Activated B cell treated with CpG ODN at 0.5 μM for 24 hours (primary cell): ENCODE measurements at places on chromosomes 1 and 21. TPM values are rescaled to one million over a fixed set of nuclear protein-coding genes. Genes with fewer than 3 reads are reported as not detected.
A peak's percentile ranks its signal among the peaks of the same experiment; 100 is the strongest.

DNA sequence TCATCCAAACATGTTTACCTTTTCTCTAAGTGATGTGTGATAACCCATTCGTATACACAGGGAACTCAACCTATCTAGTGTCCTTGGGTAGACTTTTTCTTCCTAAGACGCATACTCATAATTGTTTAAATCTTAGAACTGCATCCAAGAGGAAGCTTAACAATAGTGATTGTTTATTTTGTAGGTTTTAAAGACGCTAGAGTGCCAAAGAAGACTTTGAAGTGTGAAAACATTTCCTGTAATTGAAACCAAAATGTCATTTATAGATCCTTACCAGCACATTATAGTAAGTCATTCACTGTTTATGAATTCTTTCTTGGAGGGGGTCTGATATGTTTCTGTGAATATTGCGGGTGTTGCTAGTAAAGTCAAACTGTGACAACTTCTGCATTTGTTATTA, 25.4 kb downstream of the PLA2G4A start:
- H3K36me3 ChIP-seq = no peaks in the 10 kb centered on the region
- H3K27me3 ChIP-seq = no peaks in the 10 kb centered on the region
- no peak overlapping the region for H3K27ac ChIP-seq
- H3K4me1 ChIP-seq = no peaks in the 10 kb centered on the region

DNA sequence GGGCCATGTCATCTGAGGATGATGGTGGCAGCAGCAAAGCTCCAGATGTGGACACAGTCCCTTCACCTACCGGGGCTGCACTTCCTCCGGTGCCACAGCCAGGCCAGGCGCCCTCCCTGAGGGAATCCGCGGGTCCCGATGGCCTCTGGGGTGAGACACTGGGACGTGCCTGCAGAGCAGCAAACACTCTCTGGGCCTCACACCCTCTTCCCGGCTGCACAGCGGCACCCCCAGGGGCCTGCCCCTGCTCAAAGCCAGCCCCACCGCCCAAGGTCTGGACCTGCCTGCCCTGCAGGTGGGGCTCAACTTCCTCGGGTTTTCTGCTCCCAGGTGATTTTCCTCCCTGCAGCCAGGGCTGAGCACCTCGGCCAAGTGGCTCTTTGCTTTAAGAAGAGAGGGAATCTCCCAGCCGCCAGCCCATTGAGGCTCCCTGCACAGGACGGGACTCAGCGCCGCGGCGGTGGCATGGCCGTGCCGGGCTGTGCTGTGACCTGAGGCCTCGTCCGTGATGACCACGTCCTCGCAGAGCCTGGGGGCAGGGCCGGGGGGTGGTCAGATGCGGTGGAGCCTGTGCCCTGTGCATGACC, 21.3 kb upstream of the COL18A1 start:
- no peak overlapping the region for H3K27ac ChIP-seq
- H3K4me1 ChIP-seq = no peaks in the 10 kb centered on the region
- peaks cover 17% of the 10 kb centered on the region for H3K27me3 ChIP-seq
- no peak for DNase-seq
- H3K4me3 ChIP-seq = no peak overlapping the region
- H3K36me3 ChIP-seq = no peaks in the 10 kb centered on the region

GRCh38 chr21:40047993-40048730, 180.9 kb downstream of the PCP4 start:
- no peak overlapping the region for H3K27ac ChIP-seq
- no peaks in the 10 kb centered on the region for H3K36me3 ChIP-seq
- no peaks in the 10 kb centered on the region for H3K27me3 ChIP-seq
- DNase-seq = no peak
- H3K4me1 ChIP-seq = no peaks in the 10 kb centered on the region
- no peak overlapping the region for H3K4me3 ChIP-seq

DNA sequence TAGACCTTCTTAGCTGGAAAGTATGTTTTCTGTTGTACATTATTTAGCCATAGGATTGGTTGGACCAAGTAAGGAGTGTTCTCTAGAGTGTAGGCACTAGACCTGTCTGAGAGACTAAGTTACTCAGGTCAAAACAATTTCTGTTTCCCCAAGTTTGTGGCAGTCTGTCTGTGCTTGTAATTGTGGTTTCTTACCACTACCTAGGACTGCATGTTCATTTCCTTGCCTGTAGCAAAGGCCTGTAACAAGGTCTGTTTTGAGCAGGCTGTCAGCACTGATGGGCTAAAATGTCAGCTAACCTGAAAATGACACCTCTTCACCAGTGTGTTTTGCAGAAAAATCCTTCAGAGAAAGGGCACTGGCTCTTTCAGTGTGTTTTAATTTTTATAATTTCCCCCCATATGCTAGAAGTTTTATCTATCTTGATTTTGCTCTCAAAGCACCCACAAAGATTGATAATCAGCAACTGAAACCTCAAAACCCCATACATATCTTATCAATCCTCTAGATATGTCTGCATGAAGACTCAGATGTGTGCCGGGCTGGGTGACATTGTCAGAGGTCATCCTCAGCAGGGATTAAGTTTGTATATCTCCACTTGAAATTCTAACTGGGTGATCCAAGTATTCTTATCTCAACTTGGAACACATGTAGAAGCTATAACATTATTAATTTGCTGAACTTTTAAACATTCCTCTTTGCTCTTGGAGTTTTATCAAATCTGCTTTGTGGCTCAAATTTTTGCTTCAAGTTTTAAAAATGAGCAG, 50.7 kb upstream of the ST6GALNAC3 start:
- H3K27me3 ChIP-seq = peaks cover 4% of the 10 kb centered on the region
- H3K4me3 ChIP-seq = no peak overlapping the region
- no peaks in the 10 kb centered on the region for H3K4me1 ChIP-seq
- no peaks in the 10 kb centered on the region for H3K36me3 ChIP-seq
- no peak for DNase-seq
- no peak overlapping the region for H3K27ac ChIP-seq

GRCh38 chr1:164771619-164772361, 212.8 kb downstream of the PBX1 start:
- no peaks in the 10 kb centered on the region for H3K4me1 ChIP-seq
- DNase-seq = no peak

TFAP2E gene
- 1.9 and 2.0 TPM in 2 replicates for total RNA-seq

GRCh38 chr1:109099938-109100773, 9.6 kb downstream of the TMEM167B start:
- no peaks in the 10 kb centered on the region for H3K27me3 ChIP-seq
- H3K36me3 ChIP-seq = peaks cover 35% of the 10 kb centered on the region
- peaks cover 19% of the 10 kb centered on the region for H3K4me1 ChIP-seq
- H3K4me3 ChIP-seq = peak overlapping the region; percentile 95
